ENCODE measurements at places on chromosomes 2 and 18.
A peak's percentile ranks its signal among the peaks of the same experiment; 100 is the strongest.

DNA sequence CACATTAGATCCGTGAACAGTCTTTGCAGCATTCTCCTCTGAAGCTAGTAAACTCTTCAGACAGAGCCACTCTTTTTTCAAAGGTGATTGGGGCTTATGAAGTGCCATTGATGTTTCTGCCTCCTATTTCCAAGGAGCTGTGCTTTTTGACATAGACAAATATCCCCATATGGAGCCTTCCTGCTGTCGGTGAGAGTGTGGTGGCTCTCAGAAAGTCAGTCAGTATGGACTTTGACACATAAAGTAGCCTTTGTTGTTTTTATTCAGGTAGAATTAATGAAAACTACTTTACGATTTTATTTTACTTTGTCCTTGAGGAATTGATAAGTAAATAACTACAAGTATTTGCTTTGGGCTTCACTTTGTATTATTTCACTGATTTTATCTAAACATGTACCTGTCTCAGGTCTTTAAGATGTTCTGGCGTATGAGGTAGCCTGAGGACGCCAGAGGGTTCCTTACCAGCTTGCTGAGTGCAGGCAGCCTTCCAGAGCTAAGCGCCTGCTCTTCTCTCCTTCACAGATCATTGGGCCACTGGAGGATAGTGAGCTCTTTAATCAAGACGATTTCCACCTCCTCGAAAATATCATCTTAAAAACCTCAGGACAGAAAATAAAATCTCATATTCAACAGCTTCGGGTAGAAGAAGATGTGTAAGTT lies 69.7 kb downstream of the UGGT1 start:
- DNase-seq, result no peak

DNA sequence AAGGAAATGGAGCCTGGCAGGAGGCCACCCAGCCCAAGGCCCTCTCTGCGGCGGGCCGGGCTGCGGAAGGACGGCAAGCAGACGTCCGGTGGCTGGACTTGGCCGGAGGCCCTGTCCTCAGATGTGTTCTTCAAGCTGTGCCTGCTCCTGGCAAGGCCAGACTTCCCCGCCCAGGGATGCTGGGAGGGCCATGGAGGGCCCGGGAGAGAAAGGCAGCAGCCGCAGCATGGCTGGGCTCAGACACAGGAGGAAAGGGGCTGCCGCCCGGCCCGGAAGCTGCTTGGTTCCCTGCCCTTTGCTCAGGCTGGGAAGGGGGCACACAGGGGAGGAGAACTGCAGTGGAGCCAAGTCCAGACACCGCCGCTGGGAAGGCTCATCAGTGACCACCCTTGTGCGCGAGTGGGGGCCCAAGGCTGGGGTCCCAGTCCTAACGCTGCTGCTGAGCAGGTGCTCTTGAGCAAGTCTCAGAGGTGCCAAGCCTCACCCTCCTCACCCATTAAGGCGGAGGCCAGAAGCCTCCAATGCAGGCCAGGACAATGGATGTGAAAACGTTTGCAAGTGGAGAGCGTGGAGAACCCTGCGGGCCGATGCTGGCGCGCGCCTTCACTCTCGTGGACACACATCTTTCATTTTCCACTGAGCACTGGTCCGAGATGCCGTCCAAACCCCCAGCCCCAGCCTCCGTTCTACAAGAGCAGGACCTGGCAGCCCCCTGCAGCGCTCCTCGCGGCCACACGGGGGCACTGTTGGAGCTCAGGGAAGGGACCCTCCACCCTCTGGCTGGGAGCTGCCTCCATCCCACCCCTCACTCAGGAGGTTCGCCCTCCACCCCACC lies 7.9 kb downstream of the CROCC2 start:
- no peak for DNase-seq

GRCh38 chr2:73891276-73891901 lies 1.4 kb upstream of the ACTG2 start:
- DNase-seq, result no peak

GRCh38 chr18:12908706-12909105 lies 24.7 kb upstream of the PTPN2 start:
- DNase-seq, result no peak

- DNase-seq, result no peak
Observed at GRCh38 chr2:9106338-9107167, 100.1 kb upstream of the ASAP2 start.

- DNase-seq, result no peak
Observed at GRCh38 chr2:10269711-10270610, 32.7 kb upstream of the HPCAL1 start.

GRCh38 chr2:156430236-156430979 lies 5.8 kb upstream of the GPD2 start:
- DNase-seq, result no peak

DNA sequence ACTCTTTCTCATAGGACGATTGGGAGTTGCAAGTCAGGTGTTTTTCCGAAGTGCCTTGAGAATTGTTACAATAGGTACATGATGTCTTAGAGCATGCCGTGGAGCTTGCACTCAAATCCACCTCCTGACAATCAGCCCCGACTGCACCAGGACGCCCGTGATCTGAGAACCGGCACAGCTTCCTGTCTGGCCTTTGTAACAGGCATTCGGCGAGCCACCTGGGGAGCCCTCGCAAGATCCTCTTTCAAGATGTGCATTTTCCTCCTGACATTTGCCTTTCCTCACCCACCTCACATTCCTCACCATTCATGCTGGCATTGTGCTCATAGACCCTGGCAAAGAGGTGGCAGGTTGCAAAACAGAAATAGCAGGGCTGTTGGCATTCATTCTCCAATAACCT lies 427.3 kb downstream of the GALR1 start:
- DNase-seq, result no peak

- no peak for DNase-seq
Observed at GRCh38 chr2:9944330-9944758, 7.1 kb upstream of the GRHL1 start.

- DNase-seq, result no peak
Observed at GRCh38 chr2:227860221-227860641, 11.2 kb upstream of the DAW1 start.

DNA sequence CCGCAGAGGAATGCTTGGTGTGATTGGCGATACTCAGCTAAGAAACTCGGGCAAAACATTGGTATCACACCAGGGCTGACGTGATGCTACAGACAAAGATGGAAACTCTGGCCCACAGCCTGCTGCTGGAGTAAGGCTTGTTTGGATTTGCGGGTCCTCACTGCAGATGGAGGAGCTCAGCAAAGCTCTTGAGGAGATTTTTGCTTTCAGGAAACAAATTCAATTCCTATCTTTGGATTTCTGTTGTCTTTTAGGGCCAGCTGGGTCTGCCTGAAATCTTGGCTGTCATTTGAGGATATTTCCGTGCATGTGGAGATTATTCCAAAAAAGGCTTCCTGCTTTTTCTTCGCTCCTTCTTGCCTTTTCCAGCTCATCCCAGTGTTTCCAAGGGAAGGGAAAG lies 475.8 kb downstream of the TSN start:
- no peak for DNase-seq

GRCh38 chr2:177633910-177634294 lies 241.3 kb downstream of the AGPS start:
- DNase-seq, result no peak

- DNase-seq, result no peak
Observed at GRCh38 chr2:54895730-54896129, 154.5 kb downstream of the RTN4 start.

DNA sequence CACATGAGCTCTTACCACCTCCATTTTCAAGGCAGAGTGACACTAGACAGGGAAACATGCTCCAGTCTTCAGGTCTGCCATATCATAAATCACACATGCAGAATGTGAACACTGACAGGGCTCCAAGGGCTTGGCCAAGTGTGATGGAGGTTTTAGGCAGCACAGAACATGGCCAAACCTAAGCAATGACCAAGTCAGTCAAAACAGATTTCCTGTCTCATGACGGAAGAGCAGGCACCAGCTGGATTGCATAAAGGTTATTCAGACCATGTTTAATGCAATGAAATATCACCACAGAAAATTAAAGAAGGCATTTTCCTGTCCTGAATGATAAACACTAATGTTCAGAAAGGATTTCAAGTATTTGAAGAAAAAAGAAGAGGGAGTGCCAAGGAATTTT lies 72.5 kb downstream of the SUMO1 start:
- no peak for DNase-seq

DNA sequence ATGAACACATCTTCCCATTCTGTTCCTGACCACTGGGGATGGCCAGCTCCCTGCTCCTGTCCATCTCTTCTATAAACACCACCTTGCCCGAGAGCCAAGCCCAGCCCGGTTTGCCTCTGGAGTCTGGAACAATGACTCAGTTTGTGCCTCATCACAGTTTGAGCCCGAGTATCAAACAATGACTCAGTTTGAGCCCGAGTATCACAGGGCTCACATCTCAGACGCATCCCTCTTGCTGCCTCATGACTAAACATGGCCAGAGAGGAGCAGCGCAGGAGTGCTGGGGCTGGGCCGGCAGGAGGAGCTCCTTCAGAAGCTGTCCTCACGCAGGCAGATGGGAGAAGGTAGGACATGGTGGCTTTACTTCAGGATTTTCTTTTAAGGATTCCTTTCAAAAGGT lies 68.7 kb downstream of the PXDN start:
- DNase-seq, result no peak

- DNase-seq, result no peak
Observed at GRCh38 chr2:930935-931334, 19.7 kb upstream of the SNTG2 start.

GRCh38 chr2:174066871-174067270 lies 101.7 kb upstream of the SP3 start:
- DNase-seq, result no peak

DNA sequence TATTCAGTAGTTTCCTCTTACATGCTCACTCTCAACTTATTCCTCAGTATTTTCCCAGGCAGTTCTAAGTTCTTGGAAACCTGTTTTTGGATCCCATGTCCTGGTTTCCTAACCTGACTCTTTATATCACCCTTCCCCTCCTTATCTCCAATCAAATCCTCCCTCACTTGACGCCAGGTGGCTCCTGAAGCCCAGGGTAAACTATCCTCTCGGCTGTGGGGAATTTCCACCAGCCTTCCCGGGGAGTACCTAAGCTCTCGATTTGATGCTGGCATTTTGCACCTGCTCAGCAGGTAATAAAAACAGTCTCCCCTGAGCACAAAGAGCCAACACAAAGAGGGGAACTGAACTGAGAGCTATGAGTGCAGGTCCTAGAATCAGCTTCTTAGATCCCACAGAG lies 538.0 kb downstream of the SLC4A3 start:
- no peak for DNase-seq

- DNase-seq, result no peak
Observed at GRCh38 chr2:232700154-232700553, 3.0 kb downstream of the GIGYF2 start.

- DNase-seq, result no peak
Observed at GRCh38 chr18:58194028-58194427, 150.0 kb downstream of the NEDD4L start.

DNA sequence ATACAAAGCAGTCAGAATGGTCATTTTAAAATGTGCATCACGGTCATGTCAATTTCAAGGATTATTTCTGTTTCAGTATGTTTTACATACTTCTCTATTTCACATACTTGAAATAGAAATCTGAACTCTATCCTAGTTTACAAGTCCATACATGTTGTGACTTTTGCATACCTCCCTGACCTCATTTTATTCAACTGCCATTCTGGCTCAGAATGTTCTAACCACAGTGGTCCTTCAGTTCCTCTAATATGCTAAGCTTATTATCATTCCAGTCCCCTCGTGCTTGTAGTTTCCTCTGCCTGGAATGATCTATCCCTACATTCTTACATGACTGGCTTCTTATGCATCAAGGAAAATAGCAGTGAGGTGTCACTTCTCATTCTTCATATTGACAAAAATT lies 295.6 kb downstream of the KIAA1328 start:
- no peak for DNase-seq

DNA sequence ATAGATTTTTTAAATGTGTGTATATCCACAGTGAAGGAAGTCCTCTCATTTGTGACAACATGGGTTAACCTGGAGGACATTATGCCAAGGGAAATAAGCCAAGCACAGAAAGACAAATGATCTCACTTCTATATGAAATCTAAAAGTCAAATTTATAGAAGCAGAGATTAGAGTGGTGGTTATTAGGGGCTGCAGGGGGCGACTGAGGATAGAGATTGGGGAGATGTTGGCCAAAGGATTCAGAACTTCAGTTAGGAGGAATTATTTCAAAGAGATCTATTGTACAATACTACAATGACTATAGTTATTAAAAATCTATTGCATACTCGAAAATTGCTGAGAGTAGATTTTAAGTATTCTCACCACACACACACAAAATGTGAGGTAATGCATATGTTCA lies 252.4 kb upstream of the SLC39A10 start:
- DNase-seq, result no peak

GRCh38 chr2:195395362-195395761 lies 261.7 kb upstream of the SLC39A10 start:
- no peak for DNase-seq

- DNase-seq, result no peak
Observed at GRCh38 chr2:179036353-179036905, 13.5 kb downstream of the CCDC141 start.

DNA sequence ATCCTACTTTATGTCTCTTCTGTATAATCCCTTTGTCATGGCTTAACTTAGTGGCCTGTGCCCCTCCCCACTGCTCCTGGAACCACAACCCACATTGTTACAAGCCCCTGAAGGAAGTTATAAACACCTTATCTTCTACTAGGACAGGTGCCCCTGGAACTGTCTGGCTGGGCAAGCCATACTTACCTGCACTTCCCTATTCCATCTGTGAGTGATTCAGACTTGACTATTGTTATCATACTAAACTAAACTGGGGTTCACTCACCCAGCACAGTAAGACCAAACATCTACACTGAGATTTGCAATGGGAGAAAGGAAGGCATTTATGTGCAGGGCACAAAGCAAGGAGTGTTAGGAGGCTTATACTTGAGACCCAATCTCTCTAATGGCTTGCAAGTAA lies 3.7 kb upstream of the UGT1A6 start:
- no peak for DNase-seq

DNA sequence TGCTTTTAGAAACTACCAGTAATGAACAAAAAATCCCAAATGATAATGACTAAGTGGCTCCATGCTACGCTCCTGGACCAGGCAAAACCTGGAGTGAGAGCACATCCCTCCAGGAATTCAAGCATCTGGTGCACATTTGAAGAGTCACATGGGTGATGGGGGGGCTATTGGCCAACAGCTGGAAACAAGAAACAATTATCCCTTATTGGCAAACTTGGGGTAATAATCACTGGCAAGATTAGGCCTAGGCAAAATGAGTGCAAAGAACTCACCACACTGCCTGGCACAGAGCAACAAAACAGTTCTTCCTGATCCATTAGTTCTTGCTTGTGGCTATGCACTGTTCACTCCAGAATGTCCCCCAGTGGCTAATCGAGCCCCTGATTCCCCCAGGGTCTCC lies 66.1 kb downstream of the GYPC start:
- no peak for DNase-seq

GRCh38 chr18:73594749-73595148 lies 552.9 kb downstream of the FBXO15 start:
- DNase-seq, result no peak

GRCh38 chr2:40047406-40047805 lies 268.3 kb upstream of the THUMPD2 start:
- DNase-seq, result no peak

- DNase-seq, result peak; percentile 74
Observed at GRCh38 chr18:8499810-8500675, 109.2 kb upstream of the RAB12 start.

- no peak for DNase-seq
Observed at GRCh38 chr18:34729264-34729663, 19.2 kb downstream of the DTNA start.
